Endothelial cell of umbilical vein (primary cell): ENCODE measurements at places on chromosomes 7 and 10.

DNA sequence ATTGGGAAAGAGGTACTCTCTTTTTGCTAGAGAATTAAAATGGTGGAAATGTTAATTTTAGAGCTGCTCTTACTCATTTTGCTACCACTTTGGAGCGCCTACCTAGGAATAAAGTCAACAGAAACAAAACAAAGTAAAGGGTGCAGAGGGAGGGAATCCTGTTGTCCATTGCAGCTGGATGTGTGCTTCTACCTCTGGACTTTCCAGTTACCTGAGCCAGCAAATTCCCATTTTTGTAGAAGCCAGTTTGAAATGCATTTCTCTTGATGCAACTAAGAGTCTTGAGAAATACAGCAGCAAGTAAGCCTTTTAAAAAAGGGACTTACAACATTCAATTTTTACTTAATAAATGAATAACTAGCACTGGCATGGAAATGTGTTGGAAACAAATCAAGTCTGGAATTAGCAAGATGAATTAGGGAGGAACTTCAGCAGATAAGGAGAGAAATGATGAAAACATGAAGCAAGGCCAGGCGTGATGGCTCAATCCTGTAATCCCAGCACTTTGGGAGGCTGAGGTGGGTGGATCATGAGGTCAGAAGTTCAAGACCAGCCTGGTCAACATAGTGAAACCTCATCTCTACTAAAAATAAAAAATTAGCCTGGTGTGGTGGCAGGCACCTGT, 113.5 kb upstream of the CTTNBP2 start:
- no peak for DNase-seq

DNA sequence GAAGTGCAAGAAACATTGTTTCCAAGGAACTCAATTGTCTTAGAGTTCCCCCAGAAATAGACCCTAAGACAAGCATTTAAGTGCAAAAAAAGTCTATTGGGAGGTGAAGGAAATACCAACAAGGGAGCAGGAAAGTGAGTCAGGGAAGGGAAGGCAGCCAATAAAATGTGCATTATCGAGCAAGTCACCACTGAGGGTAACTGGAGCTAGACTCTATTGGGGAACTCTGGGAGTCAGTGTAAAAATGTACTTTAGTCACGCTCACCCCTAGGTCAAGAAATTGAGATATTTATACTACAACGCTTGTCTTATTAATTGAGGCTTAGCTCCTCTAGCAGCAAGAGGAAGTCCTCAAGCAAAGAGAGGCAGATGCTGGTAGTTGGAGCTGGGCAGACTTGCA, 137.7 kb downstream of the RTKN2 start:
- peak; percentile 99 for DNase-seq

- no peak for DNase-seq
Observed at GRCh38 chr7:44580945-44581878, 819 bp downstream of the TMED4 start.

- DNase-seq: no peak
Observed at GRCh38 chr7:103346396-103346795, 1.0 kb upstream of the PSMC2 start.

GRCh38 chr7:50792342-50793119, 9.8 kb upstream of the GRB10 start:
- peak; percentile 40 for DNase-seq

- DNase-seq: no peak
Observed at GRCh38 chr10:34089253-34089652, 725.8 kb downstream of the PARD3 start.

- no peak for DNase-seq
Observed at GRCh38 chr10:3666525-3667302, 118.3 kb downstream of the KLF6 start.

DNA sequence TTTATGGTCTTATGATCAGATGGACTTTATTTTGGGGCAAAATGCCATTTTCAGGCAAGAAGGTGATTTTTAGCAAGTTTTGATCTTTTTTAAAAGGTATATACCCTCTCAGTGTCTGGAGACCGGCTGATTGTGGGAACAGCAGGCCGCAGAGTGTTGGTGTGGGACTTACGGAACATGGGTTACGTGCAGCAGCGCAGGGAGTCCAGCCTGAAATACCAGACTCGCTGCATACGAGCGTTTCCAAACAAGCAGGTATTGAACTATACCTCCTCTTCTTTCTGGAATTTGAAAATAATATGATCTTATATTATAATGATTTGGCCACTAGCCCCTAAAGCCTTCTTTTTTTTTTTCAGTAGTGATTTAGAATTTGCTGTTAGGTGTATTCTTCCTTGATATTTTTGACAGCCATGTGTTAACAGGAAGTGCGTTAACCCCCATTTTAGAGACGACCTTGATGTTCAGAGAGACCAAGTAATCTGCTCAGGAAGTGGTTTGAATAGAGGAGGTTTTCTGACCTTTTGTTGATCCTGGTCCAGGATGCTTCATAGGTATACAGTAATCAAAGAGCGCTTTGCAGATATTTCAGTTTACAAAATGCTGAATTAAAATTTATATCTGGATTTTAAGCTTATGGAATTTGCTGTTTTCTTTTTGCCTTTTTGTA, 6.2 kb downstream of the BUB3 start:
- DNase-seq: no peak

- no peak for DNase-seq
Observed at GRCh38 chr7:112556633-112557032, 75.8 kb downstream of the LSMEM1 start.

GRCh38 chr7:23220690-23221305, 25.8 kb upstream of the GPNMB start:
- DNase-seq: no peak

GRCh38 chr10:93468461-93469213, 13.5 kb downstream of the MYOF start:
- peak; percentile 91 for DNase-seq

DNA sequence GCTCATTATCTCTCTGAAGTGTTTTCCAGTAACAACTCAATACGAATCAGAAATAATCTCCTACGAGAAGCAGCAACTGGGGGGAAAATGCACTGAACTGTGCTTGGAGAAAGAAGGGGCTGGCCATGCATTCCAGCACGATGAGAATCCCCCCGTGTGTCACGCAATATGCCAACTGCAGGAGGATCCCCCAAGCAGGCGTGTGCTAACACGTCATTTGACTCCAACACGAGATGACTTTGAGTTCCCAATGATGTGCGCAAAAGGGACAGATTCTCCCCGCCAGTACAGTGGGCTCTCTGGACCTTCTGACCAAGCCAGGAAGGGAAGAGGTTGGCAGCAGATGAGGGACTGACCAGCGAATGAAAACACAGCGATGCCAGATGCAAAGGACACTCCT, 105.5 kb downstream of the KCNMA1 start:
- no peak for DNase-seq

- no peak for DNase-seq
Observed at GRCh38 chr10:7647062-7647664, 19.6 kb downstream of the ITIH5 start.

DNA sequence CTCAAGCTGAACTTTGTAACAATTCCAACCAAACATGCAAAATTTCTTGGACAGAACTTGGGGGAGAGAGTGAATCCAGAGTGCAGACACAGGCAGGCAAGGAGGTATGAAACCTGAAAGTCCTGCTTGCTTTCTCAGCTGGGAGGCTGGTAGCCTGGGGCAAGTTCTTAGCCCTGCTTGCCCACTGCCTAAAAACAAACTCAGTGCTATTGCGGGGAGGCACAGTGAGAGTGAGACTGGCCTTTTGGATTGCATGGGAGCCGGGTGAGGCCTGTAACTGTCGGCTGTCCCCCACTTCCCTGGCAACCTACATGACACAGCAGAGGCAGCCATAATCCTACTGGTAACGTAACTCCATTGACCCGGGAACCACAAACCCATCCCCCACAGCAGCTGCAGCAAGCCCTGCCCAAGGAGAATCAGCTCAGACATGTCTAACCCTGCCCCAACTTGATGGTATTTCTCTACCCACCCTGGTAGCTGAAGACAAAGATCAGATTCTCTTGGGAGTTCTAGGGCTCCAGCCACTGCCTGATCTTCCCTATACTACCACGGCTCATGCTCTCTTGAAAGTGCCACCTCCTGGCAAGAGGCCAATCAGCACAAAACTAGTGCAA, 663.6 kb downstream of the GRM8 start:
- DNase-seq: no peak

GRCh38 chr10:75708060-75708459, 276.6 kb downstream of the LRMDA start:
- no peak for DNase-seq

DNA sequence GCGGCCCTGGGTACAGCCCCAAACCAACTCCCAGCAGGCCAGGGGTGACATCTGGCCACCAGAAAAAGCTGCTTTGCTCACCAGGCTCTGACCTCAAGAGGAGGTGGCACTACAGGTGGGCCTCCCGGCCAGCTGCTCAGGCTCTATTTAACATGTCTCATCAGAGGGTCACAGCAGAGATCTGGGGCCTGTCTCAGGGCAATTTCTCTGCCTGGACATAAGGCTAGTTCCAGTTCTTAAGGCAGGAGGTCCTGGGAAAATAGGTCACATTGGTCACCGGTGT, 88.6 kb downstream of the GFRA1 start:
- no peak for DNase-seq

- no peak for DNase-seq
Observed at GRCh38 chr10:47159361-47160260, 140.4 kb upstream of the GDF10 start.

DNA sequence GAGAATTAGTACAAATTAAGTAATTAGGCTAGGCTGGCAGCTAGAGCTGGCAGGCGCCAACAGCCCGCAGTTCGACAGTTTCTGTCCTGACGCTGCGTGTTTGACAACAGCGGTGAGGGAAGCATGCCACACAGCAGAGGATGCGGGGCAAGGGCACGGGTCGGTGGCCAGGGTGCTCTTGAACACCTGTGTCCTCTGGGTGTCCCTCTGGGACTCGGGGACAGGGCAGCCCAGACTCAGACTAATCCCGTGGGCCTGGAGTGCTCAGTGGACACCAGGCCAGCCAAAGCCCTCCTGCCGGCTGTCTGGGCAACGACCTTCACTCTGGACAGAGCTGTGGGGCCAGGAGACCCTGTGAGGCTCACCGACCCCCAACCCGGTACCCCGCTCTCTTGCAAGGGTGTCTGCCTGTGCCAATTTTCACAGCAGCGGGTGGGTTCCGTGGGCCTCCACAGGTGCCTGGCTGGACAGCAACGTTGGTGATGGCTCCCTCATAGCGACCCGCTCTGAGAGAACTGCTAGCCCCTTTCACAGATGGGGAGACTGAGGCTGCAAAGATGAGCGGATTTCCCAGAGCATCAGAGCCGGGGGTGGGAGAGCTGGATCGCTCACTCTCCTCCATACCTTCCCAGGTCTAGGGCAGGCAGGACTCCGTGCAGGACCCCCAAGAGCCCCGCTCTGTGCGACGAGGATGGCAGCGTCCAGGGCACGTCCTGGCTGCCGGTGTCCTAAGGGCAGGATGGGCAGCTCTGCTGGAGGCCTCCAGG, 48.5 kb downstream of the FOXL3 start:
- no peak for DNase-seq

DNA sequence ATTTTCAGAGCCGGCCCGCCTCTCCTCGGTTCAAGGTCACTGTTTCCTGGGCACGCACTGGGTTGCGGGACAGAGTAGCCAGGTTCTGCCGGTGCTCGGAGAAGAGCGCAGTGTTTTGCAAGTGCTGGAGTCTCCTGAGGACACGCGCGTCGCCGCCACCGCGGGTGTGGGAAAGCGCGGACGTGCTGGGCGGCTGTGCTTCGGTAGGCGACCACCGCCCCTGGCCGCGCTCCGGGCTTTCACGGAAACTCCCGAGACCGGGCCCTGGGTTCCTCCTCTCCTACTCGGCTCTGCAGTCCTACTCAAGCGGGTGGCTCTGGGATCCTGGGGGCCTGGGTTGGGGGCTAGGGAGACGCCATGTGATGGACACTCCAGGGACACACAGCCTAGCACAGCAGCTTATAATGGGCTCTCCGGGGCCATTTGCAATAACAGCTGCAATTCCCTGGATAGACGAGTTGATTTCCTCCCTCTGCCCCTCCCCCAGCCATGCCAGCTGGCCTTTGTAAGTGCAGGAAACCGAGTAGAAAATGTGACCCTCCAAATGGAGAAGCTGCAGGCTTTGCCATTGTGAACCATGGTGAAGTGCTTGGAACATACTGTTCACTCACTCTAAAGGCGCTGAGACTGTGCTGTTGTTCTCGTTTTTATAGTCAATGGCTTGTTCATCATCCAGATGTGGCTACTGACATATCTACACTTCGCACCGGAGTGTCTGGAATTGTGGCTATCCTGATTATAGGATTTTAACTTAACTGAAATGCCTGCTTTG, 2.1 kb downstream of the FRAT1 start:
- peak; percentile 26 for DNase-seq

GRCh38 chr10:75358835-75359421, 42.6 kb downstream of the ZNF503 start:
- no peak for DNase-seq

DNA sequence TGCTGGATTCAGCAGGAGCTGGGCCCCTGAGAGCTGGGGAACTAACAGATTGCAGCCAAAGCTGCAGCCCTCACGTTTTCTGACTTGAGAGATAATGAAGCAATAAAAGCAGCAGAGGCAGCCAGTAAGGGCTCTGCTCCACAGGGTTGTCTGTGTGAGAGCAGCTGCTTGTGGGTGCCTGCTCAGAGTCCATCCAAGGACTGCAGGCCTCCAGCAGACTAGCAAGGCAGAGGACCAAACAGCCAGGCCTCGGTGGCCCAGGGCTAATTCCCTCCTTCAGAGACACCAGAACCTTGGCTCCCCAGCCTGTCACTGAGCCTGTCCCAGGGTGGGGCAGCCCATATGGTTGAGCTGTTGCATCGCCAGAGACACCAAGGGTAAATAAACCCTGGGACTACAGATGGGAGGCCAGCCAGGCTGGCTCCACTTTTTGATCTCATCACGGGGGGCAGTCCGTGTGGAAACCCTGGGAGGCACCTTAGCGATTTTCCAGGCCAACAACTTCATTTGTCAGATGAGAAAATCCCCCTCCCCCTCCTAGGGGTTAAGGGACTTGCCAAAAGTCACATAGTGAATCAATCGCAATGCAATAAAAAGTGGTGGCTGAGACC, 229.2 kb downstream of the WDR11 start:
- no peak for DNase-seq

- DNase-seq: no peak
Observed at GRCh38 chr10:49426490-49427360, 30.8 kb upstream of the DRGX start.

- peak; percentile 66 for DNase-seq
Observed at GRCh38 chr10:127973791-127974311, 66.9 kb downstream of the PTPRE start.

- no peak for DNase-seq
Observed at GRCh38 chr10:121179006-121179405, 327.8 kb downstream of the WDR11 start.

GRCh38 chr7:117669818-117670217, 190.0 kb downstream of the CFTR start:
- DNase-seq: no peak

DNA sequence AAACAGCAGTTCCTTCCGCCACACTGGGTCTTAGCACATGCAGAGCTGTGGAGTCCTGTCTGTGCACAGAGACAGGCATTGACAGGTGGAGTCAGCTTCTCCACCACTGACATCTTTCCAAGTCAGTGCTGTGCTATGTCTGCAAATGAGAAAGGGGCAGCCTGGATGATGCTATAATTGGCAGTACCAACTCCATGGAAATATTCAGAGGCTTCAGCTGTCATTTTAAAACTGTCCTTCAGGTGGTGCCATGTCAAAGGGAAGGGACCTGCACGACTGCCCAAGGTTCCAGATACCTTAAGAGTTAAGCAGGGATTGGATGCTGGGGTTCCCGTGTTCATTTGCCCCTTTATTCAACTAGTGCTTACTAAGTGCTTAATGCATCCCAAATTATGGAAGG, 258.0 kb upstream of the PRKCQ start:
- no peak for DNase-seq

GRCh38 chr10:100730725-100731406, 14.5 kb upstream of the PAX2 start:
- no peak for DNase-seq

- peak; percentile 75 for DNase-seq
Observed at GRCh38 chr10:72688208-72688651, 3.7 kb upstream of the MCU start.

- DNase-seq: no peak
Observed at GRCh38 chr7:101969997-101970585, 152.7 kb downstream of the CUX1 start.
